ENCODE measurements at places on chromosomes 7 and 10.

DNA sequence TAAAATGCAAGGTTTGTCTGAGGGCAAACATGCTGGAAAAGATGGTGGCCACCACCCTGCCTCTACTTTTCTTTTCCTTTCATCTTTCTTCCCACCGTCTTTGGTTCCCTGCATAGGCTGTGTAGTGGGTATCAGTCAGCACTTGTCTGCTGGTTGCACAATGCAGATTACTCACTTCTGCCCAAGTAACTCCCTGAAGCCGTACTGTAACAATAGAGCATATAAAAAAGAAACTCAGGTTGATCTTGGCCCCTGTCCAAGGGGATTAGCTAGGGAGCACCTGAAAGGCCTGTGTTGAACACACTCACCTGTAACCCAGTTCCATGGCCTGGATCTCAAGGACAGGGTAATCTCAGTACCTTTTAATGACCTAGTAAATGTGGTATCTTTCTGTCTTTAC is 533.0 kb upstream of the GALNT17 start:
- DNase-seq, result peak; percentile 36

GRCh38 chr7:158246960-158247673 is 340.5 kb downstream of the PTPRN2 start:
- DNase-seq, result no peak

DNA sequence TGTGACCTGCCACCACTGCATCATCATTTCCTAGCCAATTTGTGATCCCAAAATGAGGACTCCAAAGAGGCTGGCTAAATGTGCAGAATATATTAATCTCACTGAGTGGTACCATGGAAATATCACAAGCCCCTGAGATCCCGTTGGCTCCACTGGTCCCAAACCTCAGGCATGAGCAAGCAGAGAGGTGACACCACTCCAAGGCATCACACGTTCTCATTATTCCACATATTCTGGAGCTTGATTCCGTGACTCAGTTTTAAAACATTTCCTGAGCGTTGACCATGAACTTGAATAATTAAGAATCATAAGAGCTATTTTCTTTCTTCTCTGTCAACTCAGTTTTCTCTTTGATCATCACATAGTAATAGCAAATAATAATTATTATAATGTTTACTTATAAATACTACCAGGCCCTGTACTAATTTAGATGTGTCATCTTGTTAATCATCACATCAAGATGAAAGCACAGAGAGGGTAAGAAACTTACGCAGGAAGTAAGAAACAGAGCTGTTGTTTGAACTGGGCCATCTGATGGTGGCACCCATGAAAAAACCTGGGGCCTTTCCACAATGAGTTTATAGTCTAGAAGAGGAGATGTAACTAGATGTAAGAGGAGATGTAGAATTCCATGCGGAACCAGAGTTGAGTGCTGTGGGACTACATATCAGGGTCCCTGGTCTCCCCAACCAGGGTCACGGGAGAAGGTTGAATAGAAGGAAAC is 3.5 kb downstream of the APBB1IP start:
- peak; percentile 5 for DNase-seq

GRCh38 chr10:67477868-67478267 is 218.1 kb downstream of the CTNNA3 start:
- no peak for DNase-seq

- DNase-seq, result no peak
Measured at GRCh38 chr10:94178475-94179253, 184.1 kb downstream of the NOC3L start.

DNA sequence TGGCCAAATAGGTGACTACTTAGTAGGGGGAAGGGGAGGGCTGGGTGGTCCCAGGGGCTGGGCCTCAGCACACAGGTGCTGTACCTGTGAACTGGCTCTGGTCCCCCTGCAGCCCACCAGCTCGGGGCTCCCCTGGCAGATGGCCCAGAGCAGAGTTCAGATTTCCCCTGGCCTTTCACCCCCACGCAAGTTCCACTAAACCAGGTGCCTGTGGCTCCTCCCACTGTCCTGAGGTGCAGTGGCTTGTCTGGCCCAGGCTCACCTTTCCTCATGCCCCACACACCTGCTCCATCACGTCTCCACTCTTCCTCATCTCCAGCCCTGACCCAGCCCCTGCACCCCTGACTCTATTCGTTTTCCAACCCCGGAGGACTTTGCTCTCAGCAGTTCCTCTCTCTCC is 47.3 kb upstream of the OPALIN start:
- DNase-seq, result no peak

- DNase-seq, result no peak
Measured at GRCh38 chr10:17250736-17251135, 22.7 kb downstream of the VIM start.

GRCh38 chr7:80681272-80681885 is 42.9 kb downstream of the CD36 start:
- peak; percentile 25 for DNase-seq
